ENCODE measurements at places on chromosomes 11 and 22. TPM values are rescaled to one million over a fixed set of nuclear protein-coding genes. Genes with fewer than 3 reads are reported as not detected.
A peak's percentile ranks its signal among the peaks of the same experiment; 100 is the strongest.

The ASPHD2 gene
- total RNA-seq: 0.31 TPM

The PLCB3 gene
- total RNA-seq: 5.0 TPM

The GSTT2B gene
- total RNA-seq: 53.6 TPM

DNA sequence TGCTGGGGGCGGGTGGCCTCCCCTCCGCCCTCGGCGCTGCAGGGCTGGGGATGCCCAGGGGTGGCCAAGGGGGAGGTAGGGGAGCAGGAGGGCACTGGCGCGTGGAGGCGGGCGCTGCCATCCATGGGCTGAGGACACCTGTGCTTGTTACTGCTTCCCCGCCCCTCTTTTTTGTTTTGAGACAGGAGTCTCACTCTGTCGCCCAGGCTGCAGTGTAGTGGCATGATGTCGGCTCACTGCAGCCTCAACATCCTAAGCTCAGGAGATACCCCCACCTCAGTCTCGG, 683 bp upstream of the FADS3 start:
- DNase-seq: no peak

- no peak for DNase-seq
These were observed 60.6 kb upstream of the AMPD3 start for GRCh38 chr11:10394229-10395101.

GRCh38 chr11:20059587-20060021, 100.7 kb downstream of the DBX1 start:
- DNase-seq: no peak

- peak; percentile 59 for DNase-seq
These were observed 6.1 kb downstream of the MPEG1 start for GRCh38 chr11:59206635-59207034.

DNA sequence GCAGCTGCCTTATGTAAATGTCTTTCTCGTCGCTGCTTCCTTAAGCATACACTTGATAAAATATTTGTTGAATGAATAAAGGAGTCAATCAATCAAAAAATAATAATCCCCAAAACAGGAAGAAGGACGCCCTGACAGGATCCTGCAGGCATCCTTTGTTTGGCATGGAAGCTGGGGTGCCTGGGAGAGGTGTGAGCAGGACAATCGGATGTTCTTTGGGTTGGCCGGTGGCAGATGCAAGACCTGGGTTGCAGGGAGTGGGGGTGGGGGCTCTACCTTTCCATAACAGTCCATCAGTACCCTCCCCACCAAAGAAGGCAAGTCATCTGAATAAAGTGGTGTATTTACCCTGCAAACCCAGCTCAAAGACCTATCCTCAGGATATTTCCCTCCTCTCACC, 1.4 kb upstream of the SHANK2 start:
- DNase-seq: no peak
